SJSA1 (cell line): ENCODE measurements at places on chromosomes 12 and 14. TPM values are rescaled to one million over a fixed set of nuclear protein-coding genes. Genes with fewer than 3 reads are reported as not detected.

DNA sequence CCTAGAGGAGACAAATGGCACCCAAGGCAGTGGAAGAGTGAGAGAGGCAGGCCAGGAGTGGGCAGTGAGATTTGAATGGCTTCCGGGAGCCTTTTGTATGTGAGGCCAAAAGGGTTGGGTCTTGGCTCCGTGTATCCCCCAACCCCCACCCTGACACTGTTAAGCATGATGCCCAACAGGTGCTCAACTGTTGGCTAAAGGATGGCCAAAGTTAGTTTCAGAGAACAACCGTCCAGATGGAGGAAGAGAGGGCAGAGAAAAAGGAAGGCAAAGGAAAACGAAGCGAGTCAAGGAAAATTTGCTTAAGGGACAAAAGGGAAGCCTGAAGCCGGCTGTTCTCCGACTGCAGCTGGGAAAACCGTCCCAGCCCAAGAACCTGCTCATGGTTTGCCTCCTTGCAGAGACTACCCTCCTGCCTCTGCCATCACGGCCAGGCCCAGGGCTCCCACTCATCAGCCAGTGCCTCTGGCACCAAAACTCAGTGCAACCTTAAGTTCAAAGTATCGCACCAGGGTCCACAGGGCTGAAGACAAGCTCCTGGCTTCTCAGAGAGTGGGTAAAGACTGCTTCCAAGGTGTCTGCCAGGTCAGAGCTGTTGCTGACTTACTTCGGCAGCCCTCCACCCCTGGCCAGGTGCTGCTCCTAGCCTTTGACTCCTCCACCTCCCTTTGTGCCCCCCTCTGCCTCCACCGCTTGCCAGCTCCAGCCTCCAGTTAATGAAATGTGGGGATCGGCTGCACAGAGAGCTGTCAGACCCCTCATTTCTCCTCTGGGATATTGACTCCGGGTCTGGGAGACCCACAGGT lies 4.2 kb upstream of the C1QL4 start:
- DNase-seq, result no peak
- no peak overlapping the region for H3K4me3 ChIP-seq
- H3K36me3 ChIP-seq, result no peaks in the 10 kb centered on the region
- peaks cover 33% of the 10 kb centered on the region for H3K27me3 ChIP-seq
- peaks cover 32% of the 10 kb centered on the region for H3K4me1 ChIP-seq
- H3K27ac ChIP-seq, result no peak overlapping the region

DNA sequence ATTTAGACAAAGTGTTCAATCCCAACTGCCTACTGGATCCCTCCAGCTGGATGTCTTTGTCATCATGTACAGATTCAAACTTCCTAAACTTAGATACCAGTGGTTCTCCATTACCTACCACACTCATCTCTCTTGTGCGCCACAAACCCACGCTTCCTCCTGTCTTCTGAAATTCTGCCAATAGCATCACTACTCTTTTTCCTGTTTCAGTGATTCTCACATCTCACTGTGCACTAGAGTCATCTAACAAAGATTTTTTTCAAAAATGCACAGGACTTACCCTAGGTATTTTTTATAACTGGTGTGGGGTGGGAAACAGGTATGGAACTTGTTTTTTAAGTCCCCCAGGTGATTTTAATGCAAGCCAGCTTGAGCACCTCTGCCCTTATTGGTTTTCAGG lies 5.9 kb downstream of the PSMB5 start:
- H3K36me3 ChIP-seq, result peaks cover 76% of the 10 kb centered on the region
- peaks cover 6% of the 10 kb centered on the region for H3K4me1 ChIP-seq
- no peaks in the 10 kb centered on the region for H3K27me3 ChIP-seq

- no peak for DNase-seq
- no peaks in the 10 kb centered on the region for H3K36me3 ChIP-seq
- H3K4me1 ChIP-seq, result no peaks in the 10 kb centered on the region
- H3K27me3 ChIP-seq, result no peaks in the 10 kb centered on the region
- H3K4me3 ChIP-seq, result no peak overlapping the region
- H3K27ac ChIP-seq, result no peak overlapping the region
Measured at GRCh38 chr14:72863216-72864006, 30.5 kb downstream of the DPF3 start.

GRCh38 chr12:105928436-105928835 lies 210.3 kb downstream of the NUAK1 start:
- DNase-seq, result no peak
- no peaks in the 10 kb centered on the region for H3K27me3 ChIP-seq
- no peaks in the 10 kb centered on the region for H3K36me3 ChIP-seq
- H3K27ac ChIP-seq, result no peak overlapping the region

The RFX4 gene
- total RNA-seq, result not detected in 2 replicates
